ENCODE measurements at places on chromosomes 6 and 20.
A peak's percentile ranks its signal among the peaks of the same experiment; 100 is the strongest.

DNA sequence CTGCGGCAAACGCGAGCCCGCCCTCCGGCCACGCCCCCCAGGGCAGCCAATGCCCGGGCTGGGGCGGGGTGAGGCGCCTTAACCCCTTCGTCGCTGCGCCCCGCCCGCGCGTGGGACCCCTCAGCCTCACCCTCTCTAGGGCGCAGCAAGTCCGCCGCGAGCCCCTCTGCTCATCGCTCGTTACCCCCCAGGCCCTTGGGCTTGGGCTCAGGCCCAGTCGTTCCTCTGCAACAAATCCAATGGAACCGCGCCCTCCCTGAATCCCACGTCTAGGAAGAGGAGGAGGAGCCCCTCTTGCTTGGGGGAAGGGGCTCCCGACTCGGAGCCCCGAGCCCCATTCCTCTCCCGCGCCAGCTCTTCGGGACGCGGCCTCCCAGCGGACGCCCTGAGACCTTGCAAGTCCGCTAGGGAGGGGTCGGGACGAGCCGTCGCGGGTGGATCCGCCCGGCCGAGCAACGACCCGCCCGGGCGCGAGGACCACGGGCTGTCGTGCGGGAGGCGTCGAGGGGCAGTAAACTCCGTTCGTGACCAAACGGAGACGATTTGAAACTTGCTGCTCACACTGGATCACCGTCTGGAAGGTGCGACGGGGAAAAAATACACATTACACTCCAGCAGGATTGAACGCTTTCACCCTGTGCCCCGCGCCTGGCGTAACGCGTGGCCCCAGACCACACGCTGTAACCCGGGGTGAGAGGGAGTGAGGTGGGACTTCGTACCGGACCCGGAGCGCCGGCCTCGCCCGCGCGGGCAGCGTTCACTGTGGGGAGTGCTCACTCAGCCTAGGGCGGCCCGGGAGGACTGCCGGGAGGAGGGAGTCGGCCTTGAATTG, 477 bp upstream of the LZTS3 start:
- peak; percentile 99 for DNase-seq

GRCh38 chr20:36887752-36888090, 11.8 kb downstream of the TLDC2 start:
- DNase-seq: no peak

GRCh38 chr6:13488896-13489237, 1.5 kb upstream of the GFOD1 start:
- no peak for DNase-seq

GRCh38 chr6:137492289-137493217, 1.6 kb downstream of the OLIG3 start:
- DNase-seq: no peak

DNA sequence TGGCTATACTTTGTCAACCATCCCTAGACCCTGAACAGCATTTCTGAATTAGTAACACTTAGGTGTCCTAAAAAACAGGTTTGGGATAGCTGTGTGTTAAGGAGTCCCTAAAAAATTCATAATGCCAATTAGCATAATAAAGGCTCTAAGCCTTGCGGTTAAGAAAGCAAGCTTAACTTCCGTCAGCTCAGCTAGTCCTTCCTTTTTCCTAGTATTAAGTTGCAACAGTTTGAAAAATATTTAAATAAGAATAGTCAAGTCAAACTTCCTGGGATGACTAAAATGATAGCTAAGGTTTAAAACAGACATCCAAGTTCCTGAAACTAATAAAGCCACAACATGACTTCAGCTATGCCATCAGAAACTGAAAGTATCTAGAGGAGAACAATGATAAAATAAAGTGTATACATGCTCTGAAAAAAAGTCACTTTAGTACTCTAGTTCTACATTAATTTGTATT, 3.5 kb downstream of the AKIRIN2 start:
- DNase-seq: no peak

- no peak for DNase-seq
These were observed 39.4 kb downstream of the TOX2 start for GRCh38 chr20:43953919-43954592.

- DNase-seq: no peak
These were observed 10.8 kb downstream of the BACH2 start for GRCh38 chr6:90285611-90286381.

DNA sequence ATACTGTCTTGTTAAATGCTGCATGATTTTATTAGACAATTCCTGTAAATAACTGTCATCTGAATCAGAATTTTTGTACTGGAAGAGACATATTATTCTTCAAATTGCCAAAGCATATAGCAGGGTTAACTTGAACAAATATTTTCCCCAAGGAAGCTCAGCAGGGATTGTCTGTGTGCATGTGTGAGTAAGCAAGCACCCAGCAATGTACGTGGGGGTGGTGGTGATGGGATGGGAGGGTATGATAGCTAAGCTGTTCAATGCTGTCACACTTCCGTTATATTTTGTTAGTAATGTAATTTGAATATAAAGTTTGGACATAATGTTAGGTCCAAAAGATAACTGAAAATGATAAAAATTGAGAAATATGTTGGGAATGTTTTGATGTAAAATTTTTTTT, 118.1 kb downstream of the MYB start:
- DNase-seq: no peak

DNA sequence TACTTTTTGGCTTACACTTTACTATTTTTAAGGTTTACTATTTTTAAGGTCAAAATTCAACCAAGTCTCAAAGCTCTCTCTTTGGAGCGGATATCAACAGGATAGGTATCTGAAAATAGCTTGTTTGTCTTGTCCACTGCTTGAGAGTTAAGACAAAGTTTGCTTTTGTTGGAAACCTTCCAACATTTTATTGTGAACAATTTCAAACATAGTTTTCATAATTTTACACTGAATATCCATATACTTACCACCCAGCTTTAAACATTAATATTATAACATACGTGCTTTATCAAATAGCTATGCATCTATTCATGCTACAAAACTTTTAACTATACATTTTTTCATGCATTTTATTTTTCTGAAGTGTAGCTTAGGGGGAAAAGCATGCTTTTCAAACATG, 109.9 kb downstream of the FYN start:
- DNase-seq: no peak

GRCh38 chr6:89610149-89610642, 28.4 kb downstream of the LYRM2 start:
- peak; percentile 36 for DNase-seq

- DNase-seq: no peak
These were observed 82.0 kb downstream of the SLC22A3 start for GRCh38 chr6:160430203-160430602.

DNA sequence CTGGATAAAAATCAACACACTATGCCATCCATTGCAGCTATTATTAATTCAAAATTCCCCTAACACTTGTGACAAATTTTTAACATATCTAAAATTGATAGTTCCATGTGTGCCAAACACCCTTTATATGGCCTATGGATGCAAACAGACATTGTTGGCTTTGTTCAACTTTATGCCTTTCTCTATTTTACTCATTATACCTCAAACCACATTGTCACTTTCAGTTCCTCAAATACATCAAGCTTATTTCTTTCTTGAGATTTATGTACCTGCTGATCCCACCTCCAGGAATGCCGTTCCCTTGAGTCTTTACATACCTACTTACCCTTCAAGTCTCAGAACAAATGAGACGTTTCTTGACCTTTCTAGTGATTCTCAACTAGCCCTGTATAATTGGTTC, 193.5 kb upstream of the PLN start:
- peak; percentile 8 for DNase-seq

GRCh38 chr20:61754976-61755778, 310.5 kb downstream of the TAF4 start:
- no peak for DNase-seq

DNA sequence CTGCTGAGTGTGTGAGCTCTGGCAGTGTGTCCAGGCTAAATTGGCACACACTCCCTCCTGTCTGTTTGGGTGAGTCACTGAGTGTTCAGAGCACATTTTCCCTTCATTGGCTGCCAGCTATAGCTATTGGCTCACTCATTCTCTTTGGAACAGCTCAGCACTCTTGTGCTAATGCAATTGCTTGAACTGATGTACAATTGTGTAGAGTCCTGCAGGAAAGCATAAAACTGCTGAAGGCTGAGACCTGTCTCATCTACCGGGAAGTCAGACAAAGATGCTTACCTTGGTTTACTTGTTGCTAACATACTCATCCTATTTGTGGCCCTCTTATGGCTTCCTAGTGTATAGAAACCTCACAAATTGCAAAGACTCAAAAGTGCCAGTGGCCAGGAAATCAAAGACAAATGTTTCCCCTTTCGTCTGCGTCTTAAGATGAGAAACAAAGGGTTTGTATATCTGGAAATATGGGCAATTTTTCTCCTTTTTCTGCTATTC, 351.0 kb downstream of the BCKDHB start:
- DNase-seq: no peak

GRCh38 chr6:122809001-122809400, 19.9 kb downstream of the SMPDL3A start:
- DNase-seq: no peak

- no peak for DNase-seq
These were observed 101.1 kb upstream of the EMILIN3 start for GRCh38 chr20:41467690-41468089.

GRCh38 chr20:13852306-13852705, 67.5 kb downstream of the NDUFAF5 start:
- no peak for DNase-seq

GRCh38 chr6:142841915-142842314, 103.1 kb downstream of the HIVEP2 start:
- no peak for DNase-seq

GRCh38 chr6:146913842-146914488, 290.3 kb upstream of the STXBP5 start:
- no peak for DNase-seq

DNA sequence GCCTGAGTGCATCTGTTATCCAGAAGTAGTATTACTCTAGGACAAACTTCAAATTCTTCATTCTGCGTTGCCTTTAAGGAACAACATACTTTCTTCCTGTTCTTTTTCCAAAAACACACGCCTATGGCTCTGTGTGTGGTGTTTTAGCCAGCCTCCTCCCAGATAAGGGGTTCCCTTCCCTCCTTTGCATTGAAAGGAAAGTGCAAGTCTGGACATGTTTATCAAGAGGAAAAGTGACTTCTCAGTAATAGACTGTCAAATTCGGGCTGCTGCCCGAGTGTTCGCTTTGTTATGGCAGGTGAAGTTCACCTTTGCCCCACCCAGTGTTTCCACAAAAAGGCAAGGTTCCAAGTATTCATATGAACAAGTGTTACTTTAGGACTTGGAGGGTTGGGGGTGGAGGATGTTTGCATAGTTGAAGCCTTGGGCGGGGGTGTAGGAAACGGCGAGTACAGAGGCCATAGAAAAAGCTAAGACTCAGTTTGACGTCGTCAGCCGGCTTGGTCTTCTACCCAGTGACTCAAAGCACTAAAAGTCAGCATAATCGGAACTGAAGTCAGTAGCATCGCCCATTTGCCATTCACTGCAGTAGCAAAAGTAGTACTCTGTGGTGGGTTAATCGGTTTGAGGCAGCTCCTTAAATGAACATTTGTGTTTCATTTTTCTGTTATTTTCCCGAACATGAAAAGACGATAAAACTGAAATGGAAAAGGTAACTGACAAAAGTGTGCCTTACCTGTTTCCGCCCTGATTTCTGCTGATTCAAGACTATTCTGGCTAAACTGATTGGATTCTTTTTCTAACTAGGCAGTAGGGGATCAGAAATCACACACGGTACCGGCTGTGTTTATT, 12.5 kb downstream of the PRDM1 start:
- no peak for DNase-seq

DNA sequence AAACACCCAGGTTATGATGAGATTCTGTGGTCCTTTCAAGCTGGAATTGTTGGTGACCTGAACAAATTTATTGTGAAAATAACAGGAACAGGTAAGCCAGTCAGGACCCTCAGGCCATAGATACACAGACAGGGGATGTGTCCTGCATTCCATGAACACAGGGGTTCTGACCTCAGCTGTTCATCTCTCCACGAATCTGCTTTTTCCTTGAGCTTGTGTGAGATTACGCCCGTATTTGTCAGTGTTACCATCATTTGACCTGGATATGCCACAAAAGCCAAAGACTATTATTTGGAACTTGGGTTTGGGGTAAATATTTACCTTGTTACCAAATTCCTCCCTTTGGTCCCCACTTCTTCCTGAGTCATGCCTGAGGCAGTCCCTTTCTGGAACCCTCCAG, 288.9 kb downstream of the PREX1 start:
- DNase-seq: no peak

GRCh38 chr20:10621149-10621548, 52.6 kb downstream of the JAG1 start:
- DNase-seq: no peak

GRCh38 chr6:161921602-161922395, 647.9 kb upstream of the AGPAT4 start:
- DNase-seq: no peak

- DNase-seq: peak; percentile 38
These were observed 80.2 kb downstream of the ERMARD start for GRCh38 chr6:169831450-169832246.

GRCh38 chr6:51908243-51908642, 179.2 kb downstream of the PKHD1 start:
- DNase-seq: no peak

DNA sequence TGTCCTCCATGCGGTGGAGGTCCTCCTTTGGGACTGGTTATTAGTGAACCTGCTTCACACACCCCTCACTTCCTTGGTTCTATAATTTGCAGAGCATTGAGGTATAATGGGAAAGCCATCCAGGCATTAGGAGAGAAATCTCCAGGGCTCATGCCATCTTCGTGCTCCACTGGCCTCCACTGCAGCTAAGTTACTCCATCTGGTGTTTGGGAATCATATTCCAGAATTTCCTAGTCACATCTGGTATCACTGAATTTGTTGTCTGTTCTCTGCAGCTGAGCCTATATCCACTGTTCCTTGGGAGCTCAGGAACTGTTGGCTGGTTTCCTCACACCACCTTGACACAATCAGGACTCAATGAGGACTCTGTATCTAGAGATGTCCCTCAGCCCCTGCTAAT, 173.0 kb upstream of the TSHZ2 start:
- DNase-seq: no peak

DNA sequence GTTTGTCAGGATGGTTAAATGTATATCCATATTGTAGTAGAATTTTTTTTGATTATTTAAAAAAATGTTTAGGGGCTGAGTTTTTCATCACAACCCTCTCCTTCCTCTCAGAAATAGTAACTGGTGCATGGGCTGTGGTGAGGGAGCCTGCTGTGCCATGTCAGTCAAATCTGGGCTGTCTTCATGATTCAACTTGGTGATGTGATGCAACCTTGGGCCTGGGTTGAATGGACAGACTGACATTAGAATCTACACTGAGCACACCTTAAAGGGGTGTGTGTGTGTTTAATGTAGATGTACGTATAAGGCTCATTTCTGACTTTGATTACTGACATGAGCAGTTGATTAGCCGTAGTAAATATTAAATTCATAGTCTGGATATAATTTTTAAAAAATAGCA, 3.7 kb downstream of the TJAP1 start:
- no peak for DNase-seq

DNA sequence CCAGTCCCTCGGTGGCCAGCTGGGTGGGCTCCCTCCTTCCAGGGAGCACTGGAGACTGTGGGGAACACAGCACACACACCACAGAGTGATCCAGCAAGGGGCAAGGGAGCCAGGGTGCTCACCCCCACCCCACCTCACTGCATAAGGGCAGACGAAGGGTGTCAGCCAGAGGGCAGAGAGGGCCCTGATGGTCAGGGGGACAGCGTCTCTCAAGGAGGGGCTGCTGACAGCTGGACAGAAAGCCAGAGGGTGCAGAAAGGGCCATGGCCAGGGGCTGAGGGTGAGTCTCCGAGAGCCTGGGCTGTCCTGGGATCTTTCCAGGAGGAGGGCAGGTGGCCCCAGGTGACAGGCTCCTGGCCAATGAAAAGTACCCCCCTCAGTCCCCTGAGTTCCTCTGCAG, 73.4 kb upstream of the PMEPA1 start:
- DNase-seq: no peak

GRCh38 chr6:125584468-125584939, 164.9 kb upstream of the HEY2 start:
- DNase-seq: no peak

- no peak for DNase-seq
These were observed 336.6 kb downstream of the QKI start for GRCh38 chr6:163751032-163751525.

Data from GM18507 (cell line).